ENCODE measurements at places on chromosomes 12 and 14.

- DNase-seq = no peak
These were observed 19.6 kb downstream of the POMT2 start for GRCh38 chr14:77301103-77301502.

GRCh38 chr12:51687614-51688013 is 96.6 kb downstream of the SCN8A start:
- no peak for DNase-seq

- DNase-seq = no peak
These were observed 333.9 kb upstream of the CCDC196 start for GRCh38 chr14:66152302-66152701.

- DNase-seq = peak; percentile 8
These were observed 281.7 kb upstream of the AMIGO2 start for GRCh38 chr12:47361389-47362021.

DNA sequence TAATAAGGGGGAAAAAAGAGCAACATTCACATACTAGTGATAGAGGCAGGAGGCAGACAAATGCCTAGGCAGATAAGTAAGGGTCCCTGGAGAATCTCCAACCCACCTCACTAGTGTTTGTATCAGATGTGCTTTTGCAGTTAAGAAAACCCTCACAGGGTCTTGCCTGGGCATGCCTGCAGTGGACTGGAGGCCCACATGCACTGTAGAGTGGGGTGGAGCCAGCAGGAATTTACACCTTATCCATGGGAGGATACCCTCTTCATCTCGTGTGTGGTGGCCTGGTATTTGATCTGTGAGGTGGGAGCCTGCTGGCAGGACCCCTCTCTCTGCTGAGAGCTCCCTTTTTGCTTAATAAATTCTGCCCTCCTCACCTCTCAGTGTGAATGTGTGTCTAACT is 238.0 kb upstream of the SLC16A7 start:
- DNase-seq = no peak

DNA sequence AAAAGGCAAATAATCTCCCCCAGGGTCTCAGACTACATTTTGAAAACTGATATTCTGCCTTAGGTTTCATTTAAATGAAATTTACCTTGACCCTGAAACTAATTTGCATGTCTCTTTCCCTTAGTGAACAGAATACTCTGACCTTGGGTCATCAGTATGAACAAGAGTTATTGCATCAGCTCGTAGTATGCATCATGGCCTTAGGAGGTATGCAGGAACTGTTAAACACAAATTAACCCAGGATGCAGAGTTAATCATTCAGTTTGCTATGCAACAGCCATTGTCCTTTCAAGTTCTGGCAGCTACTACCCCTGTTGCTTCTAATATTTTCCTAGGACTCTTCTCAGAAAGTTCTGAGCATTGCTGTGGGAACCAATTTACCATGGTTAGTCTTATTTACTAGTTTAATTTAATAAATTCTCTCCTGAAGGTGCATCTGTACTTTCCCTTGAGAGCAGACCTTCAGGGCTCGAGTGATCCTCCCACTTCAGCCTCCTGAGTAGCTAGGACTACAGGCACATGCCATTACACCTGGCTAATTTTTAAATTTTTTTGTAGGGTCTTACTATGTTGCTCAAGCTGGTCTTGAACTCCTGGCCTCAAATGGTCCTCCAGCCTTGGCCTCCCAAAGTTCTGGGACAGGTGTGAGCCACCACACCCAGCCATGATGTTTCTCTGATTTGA is 126.7 kb downstream of the TTC6 start:
- no peak for DNase-seq

DNA sequence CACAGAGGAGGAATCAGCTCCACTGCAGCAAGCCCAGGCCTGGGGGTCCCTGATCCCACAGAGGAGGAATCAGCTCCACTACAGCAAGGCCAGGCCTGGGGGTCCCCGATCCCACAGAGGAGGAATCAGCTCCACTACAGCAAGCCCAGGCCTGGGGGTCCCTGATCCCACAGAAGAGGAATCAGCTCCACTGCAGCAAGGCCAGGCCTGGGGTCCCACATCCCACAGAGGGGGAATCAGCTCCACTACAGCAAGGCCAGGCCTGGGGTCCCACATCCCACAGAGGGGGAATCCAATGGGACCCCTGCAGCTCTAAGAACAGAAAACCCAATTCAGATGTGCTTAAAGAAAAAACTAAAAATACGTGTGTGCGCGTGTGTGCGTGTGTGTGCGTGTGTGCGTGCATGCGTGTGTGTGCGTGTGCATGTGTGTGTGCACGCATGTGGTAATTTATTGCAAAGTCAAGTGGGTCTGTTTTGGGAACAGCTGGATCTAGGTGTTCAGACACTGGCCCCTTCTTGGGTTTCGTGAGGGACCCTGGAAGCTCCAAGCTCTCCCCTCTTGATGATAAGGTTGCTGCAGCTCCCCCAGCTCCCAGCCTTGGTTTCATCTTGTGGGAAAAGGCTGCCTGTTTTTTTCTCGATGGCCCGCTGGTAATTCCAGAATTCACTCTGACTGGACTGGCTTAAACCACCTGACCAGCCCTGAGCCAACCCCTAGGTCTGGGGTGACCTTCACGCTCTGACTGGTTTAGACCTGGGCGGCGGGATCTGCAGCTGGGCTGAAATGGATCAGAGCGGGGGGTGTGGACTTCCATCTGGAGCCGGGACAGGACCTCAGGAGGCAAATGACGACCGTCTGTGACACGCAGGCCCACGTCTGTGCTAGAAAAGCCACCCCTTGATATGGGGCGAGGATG is 47.1 kb downstream of the GALNT9 start:
- no peak for DNase-seq

GRCh38 chr12:94566345-94566744 is 84.0 kb downstream of the TMCC3 start:
- no peak for DNase-seq

DNA sequence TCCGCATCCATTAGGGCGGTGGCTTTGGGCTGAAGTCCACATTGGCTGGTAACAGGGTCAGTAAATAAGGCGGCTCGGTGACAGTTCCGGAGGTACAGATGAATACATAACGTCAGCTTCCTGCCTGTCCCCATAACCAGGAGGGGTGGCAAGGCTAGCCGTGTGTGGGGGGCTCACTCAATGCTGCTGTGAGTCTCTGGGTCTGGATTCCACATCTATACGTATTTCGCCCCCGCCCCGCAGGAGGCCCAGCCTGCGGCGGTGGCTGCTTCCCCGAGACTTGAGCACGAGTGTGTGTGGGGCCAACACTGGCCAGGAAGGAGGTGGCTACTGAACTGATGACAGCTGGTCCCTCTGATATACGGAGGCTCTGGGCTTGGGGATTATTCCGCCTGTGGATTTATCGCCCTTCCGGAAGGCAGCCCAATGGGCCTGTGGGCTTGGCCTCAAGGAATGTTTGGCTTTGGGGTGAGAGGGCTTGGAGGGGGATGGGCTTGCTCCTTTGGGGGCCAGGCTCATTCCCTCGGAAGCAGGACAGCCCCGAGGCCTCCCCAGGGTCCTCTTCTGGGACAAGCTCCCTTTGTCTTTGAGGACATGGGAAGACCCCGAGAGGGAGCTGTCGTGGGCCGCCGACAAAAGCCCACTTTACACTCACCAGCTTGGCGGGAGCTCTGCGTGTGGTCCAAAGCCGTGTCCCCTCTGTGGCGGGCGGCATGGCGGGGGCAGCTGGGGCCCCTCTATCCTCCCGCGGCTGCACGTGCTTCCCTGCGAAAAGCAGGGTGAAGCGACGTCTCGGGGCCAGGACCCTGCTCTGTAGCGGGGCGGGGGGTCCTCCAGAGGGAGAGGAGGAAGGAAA is 82.1 kb downstream of the KIF26A start:
- no peak for DNase-seq

GRCh38 chr12:6369916-6370575 is 5.3 kb downstream of the SCNN1A start:
- no peak for DNase-seq

DNA sequence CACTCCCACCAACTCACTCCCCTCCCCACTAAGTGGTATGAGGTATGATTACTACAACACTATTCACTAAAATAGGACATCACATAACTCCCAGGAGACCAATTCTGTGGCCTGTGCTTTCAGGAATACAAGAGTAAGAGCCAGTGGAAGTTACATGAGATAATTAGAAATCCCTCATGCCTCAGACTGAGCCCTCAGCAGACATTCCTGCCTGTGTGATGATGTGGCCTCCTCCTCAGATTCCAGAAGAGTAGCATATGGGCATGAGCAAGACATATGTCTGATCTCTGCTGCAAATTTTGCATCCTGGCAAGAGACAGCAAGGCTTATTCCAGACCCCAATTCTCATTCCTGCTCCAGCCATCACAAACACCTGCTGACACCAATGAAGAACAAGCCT is 46.0 kb upstream of the BMP4 start:
- no peak for DNase-seq

- no peak for DNase-seq
These were observed 36.2 kb downstream of the PPP1R13B start for GRCh38 chr14:103811189-103811588.

GRCh38 chr14:102209224-102209966 is 69.7 kb downstream of the WDR20 start:
- no peak for DNase-seq

DNA sequence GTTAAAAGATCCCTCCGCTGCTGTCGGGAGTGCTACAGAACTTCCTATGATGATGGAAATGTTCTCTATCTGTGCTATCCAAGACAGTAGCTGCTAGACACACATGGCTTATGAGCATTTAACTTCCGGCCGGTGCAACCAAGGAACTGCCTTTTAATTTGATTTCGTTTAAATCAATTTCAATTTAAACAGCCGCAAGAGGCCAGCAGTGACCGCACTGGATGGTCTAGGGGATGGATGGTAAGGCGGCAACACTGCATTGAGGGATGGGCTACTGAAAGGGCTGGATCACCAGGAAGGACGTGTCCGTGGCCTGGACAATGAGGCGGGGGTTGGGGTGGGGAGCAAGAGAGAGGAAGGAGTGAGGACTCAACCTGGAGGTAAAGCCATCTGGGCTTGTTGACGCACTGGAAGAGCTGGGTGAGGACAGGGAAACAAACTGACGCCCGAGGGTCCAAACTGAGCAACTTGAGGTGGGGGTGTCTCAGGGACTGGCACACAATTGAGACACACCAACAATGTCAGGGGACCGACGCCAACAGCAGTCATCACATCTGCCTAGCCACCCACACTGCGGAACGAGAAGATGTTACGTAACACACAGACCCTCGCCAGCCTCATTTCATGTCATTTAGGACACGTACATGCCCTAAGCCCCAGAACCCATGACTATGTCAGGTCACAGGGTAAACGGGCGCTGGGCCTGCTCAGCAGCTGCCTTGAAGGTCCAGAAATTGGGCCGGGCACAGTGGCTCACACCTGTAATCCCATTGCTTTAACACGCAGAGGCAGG is 57.6 kb downstream of the SCARB1 start:
- DNase-seq = no peak

GRCh38 chr14:21227150-21227549 is 42.1 kb downstream of the HNRNPC start:
- no peak for DNase-seq
